ENCODE measurements at places on chromosomes 2 and 18.

- no peak for DNase-seq
Observed at GRCh38 chr18:64713284-64713683, 564.4 kb upstream of the LINC00305 start.

GRCh38 chr2:47038656-47039488, 116.2 kb downstream of the STPG4 start:
- DNase-seq, result no peak

- no peak for DNase-seq
Observed at GRCh38 chr2:43029186-43029585, 197.2 kb downstream of the ZFP36L2 start.

DNA sequence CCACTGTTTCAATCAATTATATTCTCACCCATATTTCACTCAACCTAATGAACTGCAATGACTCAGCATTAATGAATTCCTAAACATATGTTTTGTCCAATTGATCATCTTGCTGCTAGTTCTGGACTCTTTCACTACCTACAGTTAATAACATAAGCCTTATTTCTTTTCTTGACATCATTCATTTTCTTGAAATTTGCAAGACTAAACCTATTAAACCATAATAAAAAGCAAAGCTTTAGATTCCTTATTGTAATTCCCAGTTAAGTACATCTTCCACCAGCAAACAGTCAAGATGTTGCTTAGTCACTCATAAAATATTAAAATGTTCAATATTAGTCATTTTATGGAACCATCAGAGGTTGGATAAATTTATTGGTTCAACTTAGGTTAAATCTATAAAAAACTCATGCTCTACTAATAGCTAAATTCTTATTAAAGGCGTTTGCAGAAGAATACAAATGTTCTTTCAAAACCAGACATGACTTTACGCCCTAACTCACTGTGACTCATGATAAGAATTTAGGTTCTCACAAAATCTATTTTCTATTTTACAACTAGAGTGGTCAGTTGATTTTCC, 599.4 kb downstream of the RNF144A start:
- no peak for DNase-seq

DNA sequence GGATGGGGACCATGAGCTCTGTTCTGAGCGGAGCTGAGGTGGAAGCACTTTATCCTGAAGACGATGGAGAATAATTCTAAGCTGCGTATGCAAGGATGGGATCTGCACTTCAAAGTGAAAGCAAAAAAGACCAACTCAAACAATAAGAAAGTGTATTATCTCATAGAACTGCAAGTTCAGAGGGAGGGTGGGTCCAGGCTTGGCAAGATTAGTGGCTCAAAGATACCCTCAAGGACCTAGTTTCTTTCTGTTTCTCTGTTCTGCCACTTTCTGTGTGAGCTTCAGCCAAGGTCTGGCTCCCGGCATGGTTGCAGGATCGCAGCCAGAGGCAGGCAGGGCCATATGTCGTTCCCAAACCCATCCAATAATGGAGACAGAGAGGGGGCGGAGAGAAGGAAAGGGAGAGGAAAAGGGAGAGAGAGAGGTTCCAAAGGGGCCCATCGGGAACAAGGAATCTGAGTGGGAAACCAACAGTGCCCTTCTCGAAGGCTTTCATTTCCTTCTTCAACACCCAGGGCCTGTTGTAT, 169.2 kb upstream of the NCK2 start:
- no peak for DNase-seq

- DNase-seq, result no peak
Observed at GRCh38 chr2:219404954-219405353, 13.2 kb upstream of the DES start.

- no peak for DNase-seq
Observed at GRCh38 chr2:64315291-64315960, 138.5 kb upstream of the LGALSL start.

DNA sequence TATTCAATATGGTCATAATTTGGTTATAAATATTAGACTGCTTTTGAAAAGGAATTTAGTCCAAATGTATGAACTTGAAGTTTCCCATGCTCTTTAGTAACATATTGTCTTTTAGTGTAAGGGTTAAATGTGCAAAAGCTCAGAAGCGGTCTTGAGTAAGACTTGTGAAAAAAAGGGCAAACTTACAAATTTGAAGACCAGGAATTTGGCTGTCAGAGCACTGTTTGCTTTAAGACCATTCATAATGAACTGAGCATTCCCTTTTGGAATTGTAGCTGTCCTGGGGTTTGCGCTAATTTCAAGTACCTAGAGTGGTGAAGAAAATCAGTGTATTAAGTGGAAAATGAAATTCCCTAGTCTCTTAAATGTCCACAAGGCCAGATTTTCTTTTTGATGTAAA, 6.9 kb upstream of the ZEB2 start:
- no peak for DNase-seq

DNA sequence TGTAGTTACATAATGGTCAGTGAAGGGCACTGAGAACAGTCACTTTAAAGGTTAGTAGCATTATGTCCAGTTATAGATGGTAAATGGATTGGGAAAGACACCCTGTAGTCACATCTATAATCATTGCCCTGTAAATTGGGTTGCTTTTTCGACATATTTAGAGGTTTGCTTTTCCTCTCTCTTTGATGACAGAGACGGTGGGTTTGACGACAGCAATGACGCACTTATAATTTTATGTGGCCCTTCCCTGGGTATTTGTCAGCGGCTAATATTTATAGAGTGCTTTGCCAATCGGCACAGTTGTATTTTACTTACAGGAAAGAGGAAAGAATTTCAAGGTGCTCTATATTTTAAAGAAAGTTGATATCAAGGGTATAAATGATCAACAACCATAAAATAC, 2.8 kb downstream of the CPS1 start:
- no peak for DNase-seq

DNA sequence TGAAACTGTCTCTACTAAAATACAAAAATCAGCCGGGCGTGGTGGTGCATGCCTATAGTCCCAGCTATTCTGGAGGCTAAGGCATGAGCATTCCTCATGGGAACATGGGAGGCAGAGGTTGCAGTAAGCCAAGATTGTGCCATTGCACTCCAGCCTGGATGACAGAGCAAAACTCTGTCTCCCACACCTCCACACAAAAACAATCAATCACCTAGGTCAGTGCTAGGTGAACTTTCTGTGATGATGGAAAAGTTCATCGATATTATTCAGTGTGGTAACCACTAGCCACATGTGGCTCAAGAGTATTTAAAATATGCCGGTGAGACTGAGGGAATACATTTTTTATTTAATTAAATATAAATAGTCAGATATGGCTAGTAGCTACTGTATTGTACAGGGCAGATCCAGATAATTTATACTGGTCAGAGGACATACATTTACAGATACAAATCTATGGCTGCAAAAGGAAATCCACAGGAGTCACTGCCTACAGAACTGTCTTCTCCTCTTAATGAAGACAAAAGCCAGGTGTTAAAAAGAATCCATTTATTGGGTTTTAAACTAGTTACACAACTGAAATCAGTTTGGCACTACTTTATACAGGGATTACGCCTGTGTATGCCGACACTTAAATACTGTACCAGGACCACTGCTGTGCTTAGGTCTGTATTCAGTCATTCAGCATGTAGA, 3.9 kb upstream of the GPR75 start:
- DNase-seq, result peak; percentile 89

GRCh38 chr2:191051825-191052778, 38.1 kb upstream of the STAT1 start:
- DNase-seq, result peak; percentile 47

GRCh38 chr2:128420776-128421175, 102.1 kb upstream of the HS6ST1 start:
- DNase-seq, result no peak

DNA sequence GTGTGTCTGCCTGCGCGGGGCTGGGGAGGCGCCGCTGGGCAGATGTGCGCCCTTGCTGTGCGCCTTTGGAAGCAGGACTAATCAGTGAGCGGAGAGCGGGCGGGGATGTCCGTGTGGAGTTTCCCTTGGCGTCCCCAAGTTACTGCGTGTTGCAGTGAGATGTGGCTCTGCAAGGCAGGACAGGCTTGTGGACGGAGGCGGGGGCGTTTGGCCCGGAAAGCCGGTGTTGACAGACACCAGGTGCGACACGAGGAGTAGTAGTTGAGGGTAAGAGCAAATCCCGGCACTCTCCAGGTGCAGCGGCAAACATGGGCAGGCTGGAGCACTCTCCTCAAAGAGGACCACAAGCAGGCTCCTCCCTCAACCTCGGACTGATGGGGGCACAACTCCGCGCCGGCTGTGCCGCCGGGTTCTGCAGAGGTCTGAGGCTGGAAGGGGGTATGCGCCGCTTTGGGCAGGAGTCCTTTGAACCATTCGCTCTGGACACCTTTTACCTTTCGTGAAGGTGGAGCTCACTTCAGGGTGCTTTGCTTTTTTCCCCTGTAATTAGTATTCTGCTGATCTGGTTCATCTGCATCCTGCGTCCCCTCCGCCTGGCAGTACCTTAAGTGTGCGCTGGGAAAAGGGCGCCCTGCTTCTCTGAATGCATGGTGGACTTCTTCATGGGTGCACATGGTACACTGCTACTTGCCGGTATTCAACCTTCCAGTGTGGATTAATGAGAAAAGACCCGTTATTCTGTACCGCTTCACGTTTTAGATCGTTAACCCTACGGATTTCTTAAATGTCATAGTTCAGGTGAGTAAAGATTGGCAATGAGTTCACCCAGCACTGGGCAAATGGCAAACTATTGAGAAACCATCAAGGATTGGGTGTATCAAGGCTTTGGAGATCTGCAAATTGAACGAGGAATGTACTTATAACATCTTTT, 608 bp downstream of the CDH7 start:
- DNase-seq, result peak; percentile 25

GRCh38 chr18:13597068-13597467, 129.3 kb downstream of the FAM210A start:
- DNase-seq, result no peak

DNA sequence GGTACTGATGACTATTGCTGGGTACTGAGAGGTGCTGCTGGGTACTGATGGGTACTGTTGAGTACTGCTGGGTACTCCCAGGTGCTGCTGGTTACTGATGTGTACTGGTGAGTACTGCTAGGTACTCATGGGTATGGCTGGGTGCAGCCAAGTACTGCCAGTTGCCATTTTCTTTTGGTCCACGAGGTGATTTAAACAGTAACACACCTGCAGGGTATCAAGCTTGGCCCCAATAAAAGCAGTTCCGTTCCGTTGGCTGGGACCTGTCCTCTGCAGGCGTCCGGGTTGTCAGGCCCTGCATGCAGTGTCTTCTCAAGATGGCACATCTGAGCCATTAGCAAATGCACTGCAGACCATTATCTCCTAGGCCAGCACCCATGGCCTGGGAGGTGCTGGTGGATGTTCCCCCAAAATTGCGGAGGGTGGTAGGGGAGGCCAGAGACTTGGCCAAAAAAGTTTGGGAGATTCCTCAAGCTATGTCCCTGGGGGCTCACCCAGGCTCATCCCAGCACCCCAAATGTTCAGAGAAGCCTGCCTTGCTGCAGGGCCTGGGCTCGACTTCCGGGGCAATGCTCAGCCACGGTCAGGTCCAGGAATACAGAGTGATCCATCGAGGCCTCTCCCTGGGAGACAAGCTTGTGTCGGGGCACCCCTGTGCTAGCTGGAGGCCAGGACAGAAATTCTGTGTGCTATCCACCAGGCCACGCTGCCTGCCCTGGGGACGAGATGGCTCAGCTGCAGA, 165.2 kb downstream of the TWIST2 start:
- no peak for DNase-seq

GRCh38 chr18:6004683-6005082, 109.4 kb upstream of the TMEM200C start:
- DNase-seq, result no peak

GRCh38 chr2:178250429-178250828, 56.1 kb downstream of the OSBPL6 start:
- no peak for DNase-seq

DNA sequence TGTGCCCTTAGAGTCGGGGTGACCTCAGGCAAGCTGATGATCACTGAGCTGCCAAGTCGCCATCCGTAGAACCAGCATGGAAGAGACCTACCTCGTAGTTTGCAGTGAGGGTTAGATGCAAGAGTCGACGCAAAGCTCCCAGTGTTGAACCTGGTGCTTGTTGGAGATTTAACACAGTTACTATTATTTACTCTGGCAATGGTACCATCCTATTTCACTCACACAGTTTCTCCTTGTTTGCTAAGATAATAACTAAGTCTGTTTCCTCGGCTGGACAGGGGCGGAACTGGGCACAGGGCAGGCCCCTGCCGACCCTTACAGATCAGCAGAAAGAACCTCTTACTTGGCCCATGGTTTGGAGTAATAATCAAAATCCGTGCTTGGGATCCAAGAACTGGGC, 85.5 kb downstream of the ACAA2 start:
- no peak for DNase-seq

GRCh38 chr18:10297086-10297485, 157.3 kb upstream of the APCDD1 start:
- DNase-seq, result no peak

DNA sequence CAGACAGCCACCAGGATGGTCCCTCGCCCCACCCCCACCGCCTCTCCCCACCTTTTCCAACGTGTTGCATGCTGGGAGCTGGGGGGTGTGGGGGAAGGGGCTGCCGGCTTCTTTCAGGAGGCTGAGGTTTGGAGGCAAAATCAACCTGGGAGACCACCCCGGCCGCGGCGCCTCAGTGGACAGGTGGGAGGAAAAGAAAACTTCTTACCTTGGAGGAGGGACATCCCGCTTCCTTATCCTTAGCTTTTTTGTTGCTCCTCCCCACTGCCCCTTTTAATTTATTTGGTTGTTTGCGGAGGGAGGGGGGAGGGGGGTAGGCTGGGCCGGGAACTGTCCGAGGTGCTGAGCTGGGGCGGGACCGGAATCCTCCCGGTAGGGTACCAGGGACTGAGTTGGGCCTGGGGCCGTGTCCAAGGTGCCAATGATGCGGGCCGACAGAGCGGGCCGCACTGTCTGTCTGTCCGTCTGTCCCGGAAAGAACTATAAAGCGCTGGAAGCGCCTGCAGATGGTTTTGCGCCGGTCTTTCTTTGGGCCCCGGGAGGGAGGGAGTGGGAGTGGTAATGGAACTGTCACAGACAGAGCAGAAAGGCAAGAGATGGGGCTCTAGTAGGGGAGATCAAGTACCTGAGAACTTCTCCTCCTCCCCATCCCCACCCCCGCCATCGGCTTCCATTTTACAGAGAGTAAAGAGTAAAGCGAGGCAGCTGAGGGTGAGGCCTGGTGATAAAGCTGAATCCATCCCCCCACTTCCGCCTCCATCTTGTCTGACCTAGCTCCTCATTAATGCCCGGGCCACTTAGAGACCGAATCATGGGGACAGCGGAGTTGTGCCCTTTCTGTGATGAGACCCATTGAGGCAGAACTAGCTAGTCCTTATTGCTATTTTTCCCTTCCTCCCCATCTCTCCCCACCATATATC, 2.4 kb downstream of the CDK5R2 start:
- DNase-seq, result peak; percentile 53

DNA sequence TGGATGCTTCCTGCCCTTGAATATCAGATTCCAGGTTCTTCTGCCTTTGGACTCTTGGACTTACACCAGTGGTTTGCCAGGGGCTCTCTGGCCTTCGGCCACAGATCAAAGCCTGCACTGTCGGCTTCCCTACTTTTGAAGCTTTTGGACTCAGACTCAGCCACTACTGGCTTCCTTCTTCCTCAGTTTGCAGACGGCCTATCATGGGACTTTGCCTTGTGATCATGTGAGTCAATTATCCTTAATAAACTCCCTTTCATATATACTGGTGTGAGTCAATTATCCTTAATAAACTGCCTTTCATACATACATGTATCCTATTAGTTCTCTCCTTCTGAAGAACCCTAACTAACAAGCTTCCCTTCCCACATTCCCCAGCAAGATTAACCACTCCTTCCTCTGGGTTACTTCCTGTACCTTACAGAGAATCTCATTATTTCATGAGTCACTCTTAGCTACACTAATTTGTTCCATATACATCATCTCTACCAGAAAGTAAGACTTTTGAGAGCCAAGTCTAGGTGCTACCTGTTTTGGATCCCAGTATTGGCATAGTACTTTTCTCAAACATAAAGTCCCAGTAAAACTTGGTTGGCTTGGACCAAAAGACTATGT, 31.3 kb upstream of the LRATD1 start:
- DNase-seq, result no peak

All from SK-N-DZ (cell line).